ACHN (cell line): ENCODE measurements at places on chromosomes 4 and X.

DNA sequence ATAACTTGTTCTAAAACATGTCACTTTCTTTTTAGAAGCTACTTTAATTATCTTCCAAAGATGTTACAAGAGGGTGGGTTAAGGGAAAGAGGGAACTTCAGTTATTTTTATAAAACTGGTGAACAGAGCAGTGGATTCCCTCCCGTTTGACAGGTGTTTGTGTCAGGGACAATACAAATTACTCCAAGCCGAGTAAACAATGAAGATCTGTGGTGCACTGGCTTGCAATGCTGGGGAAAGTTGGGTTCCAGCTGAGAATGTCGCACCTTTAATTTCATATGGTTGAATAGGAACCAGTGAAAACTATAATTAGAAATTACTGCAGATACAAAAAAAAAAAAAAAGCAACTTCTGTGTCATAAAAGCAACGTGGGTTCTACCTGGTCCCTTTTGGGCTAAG lies 98.6 kb upstream of the TTC29 start:
- no peak for DNase-seq

DNA sequence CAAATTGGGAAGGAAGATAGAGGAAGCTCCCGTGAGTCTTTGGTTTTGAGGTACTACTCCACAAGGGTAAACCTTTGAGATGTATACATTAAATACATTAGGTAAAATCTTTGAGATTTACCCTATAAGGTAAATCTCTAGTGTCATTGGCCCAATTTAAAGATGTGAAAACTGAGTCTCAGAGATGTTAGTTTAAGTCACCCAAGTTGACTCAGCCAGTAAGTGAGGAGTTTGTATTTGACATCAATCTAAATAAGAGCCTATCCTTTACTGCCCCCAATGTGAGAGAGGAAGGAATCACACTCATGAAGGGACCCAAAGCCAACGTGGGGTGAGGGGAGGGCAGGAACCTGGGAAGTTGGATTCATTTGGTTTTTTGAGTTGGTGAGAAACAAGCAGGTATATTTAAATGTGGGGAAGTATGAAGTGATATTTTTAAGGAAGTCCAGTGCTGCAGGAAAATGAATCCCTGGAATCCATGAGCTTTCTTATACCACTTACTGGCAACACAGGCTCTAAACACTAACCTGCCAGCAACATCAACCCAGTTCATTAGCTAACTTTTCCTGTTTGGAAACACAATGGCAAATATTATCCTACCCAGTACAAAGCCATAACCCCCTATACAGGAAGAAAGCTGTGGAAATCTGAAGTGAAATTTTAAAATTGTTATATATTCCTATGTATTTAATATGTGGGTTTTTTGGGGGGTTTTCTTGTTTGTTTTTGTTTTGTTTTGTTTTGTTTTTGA lies 55.3 kb downstream of the PALLD start:
- DNase-seq = peak; percentile 48

DNA sequence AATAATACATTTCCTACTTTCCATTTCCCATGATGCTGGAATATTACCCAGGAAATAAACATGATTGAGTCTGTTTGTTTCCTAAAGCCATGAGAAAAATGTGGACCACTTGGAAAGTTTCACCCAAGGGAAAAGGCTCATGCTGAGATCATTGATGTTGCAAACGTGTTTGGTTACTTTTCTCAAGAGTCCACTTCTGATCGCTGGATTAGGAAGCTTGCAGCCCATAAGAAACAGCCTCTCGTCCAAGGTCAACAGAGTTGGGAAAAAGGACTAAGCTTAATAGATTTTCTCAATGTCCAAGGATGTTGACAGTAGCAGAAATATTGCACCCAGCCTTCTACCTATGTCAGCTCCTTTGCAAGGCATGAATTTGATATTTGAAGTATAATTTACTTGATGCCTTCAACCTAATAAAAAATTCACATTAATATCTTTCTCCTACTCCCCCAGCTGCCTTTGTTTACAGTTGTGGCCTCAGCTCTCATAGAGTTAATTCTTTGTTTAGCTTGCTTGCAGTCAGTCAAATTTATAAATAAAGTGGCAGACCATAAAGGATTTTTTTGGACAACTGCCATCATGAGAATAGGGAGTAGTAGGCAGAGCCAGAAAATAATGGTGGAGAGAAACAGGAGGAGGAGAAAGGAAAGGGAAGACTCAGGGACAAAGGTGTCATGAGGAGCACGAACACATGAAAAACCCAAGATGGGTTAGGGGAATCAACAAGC lies 65.6 kb upstream of the BLTP1 start:
- DNase-seq = no peak

DNA sequence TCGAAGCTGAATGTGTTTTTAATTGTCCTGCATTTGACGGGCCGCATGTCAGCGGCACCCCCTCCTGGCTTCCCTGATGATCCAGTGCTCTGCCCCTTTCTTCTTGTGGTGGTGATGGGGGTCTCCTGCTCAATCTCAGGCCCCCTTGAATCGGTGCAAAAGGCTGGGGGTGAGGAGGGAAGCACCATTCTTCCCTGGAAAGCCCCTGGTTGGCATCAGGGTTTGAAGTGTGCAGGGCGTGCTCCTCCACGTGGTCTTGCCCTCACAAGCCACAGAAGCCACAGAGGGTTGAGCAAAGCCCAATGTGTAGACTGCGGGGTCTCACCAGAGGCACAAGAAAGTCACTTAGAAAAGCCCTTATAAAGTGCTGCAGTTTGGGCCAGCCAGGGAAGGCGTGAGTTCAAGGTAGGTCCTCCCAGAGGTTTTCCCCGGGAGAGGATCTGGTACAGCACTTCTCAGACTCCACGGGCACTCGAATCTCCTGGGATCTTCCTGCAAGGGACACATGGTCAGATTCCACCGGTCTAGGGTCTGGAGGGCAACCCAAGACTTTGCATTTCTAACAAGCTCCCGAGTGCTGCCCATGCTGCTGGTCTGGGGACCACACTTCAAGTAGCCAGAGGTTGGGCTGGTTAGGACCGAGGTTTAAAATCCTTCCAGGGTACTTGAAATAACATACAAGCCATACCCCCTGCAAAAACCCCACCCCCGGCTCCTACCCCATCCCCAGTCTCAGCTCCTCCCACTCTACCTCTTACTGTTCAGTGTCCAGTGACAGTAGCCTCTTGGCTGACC lies 35.1 kb downstream of the PSAPL1 start:
- no peak for DNase-seq

DNA sequence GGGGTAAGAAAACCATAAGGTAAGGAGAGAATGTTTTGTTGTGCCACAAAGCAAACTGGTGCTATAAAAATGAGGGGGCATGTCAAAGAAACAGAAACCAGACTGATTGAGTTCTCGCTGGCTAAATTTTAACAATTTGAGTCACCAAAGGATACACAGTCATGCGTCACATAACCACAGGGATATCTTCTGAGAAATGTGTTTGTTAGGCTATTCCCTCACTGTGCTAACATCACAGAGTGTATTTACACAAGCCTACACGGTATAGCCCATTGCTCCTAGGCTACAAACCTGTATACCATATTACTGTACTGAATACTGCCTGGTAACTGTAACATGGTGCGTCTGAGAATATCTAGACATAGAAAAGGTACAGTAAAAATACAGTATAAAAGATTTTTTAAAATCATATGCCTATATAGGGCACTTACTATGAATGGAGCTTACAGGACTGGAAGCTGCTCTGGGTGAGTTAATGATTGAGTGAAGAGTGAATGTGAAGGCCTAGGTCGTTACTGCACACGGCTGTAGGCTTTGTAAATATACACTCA lies 50.1 kb downstream of the FBXW7 start:
- DNase-seq = peak; percentile 93

DNA sequence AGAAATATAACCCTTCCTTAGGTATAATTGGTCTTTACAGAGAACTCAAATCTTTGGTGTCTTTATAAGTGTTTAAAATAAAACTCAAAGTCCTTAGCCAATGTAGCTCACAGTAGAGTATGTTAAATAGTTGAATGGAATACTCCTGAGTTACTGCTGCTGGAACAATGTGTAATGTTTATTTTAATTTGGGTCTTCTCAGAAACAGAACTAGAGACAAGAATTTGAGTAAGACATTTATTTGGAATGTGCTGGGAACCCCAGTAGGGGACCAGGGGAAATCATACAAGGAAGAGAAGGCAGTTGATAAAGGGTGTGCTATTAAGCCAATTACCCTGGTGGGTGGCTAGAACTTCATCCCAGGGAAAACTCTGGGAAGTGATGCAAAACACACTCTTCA lies 240.4 kb upstream of the LDB2 start:
- DNase-seq = no peak

GRCh38 chrX:17397074-17397473 lies 22.1 kb downstream of the NHS start:
- DNase-seq = peak; percentile 70

GRCh38 chr4:120692964-120693363 lies 229.6 kb downstream of the PRDM5 start:
- DNase-seq = peak; percentile 67

DNA sequence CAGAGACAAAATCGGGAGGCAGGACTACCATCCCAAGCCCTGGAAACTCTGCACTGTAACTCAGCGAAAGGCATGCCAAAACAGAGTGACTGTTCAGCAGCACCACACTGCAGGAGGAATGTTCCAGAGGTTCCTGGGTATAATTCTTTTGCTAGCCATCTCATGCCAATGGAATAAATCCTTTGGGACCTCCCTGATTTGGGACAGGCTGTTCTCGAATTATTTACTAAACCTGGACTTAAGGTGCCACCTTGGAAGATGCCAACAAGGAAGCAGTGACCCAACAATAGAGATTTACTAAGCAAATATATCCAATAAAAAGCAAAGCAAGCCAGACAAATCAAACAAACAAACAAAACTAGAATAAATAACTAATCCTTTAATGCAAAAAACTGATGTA lies 9.3 kb downstream of the AADAT start:
- DNase-seq = no peak

GRCh38 chr4:185304944-185305690 lies 90.6 kb downstream of the LRP2BP start:
- DNase-seq = peak; percentile 44

GRCh38 chr4:181525634-181526033 lies 717.6 kb upstream of the TENM3 start:
- no peak for DNase-seq

- DNase-seq = no peak
These were observed 4.7 kb downstream of the NKX1-1 start for GRCh38 chr4:1401409-1402020.

DNA sequence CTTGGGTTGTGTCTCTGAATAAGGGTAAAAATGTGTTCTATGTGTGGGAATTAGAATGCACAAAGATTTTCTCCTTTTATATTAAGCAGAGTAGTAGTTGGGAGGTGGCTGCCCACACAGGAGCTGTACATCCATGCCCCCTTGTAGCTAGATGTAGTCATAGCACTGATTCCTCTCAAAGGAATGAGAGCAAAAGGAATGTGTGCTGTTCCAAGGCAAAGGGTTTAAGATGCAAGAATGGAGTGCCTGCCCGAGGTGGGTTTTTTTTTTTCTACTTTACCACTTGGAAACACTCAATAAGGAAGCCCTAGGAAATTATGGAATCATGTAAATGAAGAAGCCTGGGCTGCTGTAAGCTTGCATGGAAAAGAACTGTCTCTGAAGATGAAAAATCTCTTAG lies 2183.2 kb upstream of the AGA start:
- peak; percentile 27 for DNase-seq

- no peak for DNase-seq
These were observed 161.7 kb downstream of the RASL11B start for GRCh38 chr4:53023677-53024299.

GRCh38 chr4:158995965-158996364 lies 106.9 kb upstream of the RAPGEF2 start:
- no peak for DNase-seq

DNA sequence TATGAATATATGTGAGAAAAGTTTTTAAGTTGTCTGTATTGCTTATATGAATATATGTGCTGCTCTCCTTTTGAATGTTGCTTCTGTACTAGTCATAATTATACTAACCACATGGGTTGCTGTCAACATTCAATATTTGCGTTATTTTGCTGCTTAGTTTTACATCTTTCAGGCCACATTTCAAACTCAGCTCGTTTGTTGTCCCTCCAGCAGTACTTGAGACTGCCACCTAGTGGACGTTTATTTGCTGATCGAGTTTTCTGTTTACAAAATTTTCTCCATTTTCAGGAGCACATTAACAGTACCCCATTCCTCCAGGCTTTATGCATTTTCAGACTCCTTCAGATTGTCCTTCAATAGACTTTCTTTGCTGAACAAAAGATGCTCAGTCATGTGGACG lies 75.8 kb downstream of the NUDT11 start:
- DNase-seq = peak; percentile 29

DNA sequence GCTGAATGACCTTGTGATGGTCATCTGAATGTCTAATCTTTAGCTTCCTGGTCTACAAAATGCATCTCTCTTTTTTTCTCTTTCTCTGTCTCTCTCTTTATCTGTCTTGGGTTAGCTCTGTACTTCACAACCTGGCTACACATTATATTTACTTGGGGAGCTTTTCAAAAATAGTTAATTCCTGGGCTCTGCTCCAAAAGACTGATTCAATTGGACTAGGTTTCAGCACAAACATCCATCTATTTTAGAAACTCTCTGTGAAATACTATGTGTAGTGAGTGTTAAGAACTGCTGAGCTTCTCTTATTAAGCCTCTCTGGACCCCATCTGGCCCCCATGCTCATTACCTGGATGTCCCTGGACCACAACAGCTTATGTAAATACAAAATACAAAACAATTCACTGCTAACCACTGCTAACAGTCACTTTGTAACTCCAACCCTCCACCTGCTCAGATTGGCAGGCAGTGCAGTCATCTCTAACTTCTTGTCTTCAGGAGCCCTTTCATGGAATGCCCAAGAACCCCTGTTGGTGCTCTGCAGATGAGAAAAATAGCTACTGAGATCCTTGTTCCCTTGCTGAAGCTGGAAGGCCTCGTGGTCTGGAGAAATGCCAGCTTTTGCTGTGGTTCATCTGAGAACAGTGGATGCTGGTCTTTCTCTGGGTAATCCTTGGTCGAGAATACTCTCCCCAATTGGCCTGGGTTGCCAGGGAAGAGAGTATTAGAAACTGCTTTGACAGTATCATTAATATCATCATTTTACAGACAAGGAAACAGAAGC lies 14.8 kb upstream of the BOD1L1 start:
- no peak for DNase-seq

- peak; percentile 49 for DNase-seq
These were observed 282.0 kb downstream of the ARHGAP24 start for GRCh38 chr4:85756938-85757337.

GRCh38 chr4:7124689-7125442 lies 57.0 kb upstream of the GRPEL1 start:
- DNase-seq = peak; percentile 95

GRCh38 chr4:39505581-39505980 lies 21.7 kb downstream of the UGDH start:
- DNase-seq = peak; percentile 43

- DNase-seq = peak; percentile 33
These were observed 921 bp upstream of the SETD7 start for GRCh38 chr4:139556724-139557555.

DNA sequence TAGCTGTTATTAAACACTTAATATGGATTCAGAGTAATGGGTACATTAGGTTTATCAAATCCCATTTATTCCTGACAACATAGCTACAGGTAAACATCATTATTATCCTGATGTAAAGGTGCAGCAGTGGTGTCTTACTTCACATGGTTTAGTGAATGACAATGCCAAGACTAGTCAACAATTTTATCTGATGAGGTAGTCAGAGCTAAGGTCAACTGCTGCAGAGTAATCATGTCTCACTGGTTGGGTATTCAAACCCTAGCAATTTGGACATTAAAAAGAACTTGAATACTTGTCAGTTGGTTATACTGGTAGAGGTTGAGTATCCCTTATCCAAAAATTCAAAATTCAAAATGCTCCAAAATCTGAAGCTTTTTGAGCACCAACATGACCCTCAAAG lies 117.6 kb downstream of the MAB21L2 start:
- DNase-seq = no peak
